ENCODE measurements at places on chromosomes 13 and 19.
A peak's percentile ranks its signal among the peaks of the same experiment; 100 is the strongest.

DNA sequence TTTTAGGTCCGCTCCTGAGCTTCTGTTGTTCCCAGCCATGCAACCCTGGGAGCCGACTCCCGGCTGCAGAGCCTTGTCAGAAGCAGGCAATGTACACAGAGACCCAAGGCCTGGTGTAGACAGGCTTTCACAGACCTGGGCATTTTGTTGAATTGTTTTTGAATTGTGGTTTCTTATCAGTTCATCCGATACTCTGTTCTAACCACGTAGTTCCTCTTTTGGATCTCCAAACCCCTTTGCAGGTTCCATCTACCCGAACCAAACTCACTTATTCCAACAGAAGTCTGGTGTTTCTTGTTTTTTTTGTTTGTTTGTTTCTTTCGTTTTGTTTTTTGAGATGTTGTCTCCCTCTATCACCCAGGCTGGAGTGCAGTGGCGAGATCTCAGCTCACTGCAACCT lies 6.3 kb upstream of the NLRP2 start:
- DNase-seq, result no peak

- DNase-seq, result no peak
Observed at GRCh38 chr19:18704971-18705370, 21.5 kb downstream of the CRTC1 start.

DNA sequence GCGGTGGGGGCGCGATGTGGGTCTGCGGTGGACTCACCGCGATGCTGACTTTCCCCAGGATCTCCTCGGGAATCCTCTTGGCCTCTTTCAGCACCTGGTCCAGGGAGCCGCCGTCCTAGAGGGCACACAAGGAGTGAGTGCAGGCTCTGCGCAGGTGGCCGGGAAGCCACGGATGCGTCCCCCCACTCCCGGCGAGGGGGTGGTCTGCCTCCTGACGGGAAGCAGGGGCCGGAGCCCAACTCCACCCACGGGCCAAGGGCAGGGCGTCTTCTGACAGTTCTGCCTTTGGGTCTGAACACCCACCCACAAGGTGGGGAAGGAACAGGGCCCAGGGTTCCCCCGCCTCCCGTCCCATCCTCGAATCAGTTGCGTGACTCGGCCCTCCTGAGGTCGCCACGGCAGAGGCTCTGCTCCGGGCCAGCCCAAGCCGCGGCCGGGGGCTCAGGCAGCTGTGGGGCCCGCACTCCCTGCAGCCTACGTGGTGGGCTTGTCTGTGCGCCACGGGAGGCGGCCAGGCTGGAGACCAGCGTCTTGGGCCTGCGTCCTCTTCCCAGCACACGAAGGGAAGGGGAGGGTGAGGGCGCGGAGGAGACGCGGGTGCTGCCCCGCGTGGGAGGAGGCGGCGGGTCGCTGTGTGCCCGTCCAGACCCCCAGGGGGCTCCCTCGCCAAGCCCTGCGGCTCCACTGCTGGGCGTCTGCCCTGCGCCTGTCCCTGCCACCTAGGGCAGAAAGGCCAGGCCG lies 21.4 kb downstream of the MAP2K2 start:
- no peak for DNase-seq

DNA sequence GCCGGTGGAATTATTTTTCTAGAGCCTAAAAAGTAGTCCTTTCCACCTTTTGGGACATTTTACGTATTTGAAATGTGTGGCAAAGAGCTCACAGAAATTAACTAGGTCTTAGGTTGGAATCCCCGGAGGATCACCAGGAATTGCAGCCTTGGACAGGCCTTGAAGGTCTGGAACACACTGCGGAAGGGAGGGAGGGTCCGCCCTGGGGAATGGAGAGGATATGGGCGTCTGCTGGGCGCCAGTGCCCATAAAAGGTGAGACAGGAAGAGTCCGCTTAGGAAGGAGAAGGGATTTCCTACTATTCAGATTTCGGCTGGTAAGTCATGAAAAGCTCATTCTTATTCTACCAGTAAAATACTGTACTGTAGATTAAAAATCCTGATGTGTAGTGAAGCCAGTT lies 111.9 kb downstream of the COL4A2 start:
- DNase-seq, result no peak

DNA sequence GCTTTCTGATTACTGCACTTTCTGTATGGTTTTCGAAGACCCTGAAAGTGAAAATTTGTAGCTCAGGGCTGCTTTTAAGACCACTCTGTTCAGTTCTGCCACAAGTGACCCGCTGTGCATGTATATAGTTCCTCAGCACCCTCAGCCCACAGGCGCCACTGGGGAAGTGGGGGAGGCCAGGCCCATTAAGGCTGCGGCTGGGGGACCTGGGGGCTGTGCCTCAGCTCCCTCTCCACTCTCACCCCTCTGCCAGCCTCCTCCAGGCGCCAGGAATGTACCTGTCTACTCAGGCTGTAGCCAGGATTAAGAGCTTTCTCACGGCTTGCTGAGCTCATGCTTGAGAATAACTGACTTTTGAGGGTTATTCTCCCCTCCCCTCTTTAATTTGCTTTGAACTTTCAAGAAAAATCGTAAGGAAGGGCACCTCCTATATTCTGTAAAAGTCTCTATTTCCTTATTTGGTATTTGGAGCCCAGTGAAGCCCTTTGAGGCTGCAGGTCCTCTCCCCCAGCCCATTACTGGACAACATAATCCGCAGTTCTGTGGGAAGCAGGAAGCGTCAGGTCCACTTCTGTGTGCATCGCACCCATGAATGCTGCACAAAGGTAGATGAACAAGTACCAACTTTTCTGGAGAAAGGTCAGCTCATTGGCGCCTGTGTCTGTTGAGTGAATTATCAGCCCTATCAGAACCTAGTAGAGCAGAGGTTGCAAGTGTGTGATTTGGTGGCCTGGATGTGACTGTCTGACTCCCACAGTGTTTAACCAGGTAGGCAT lies 29.6 kb downstream of the GJA3 start:
- DNase-seq, result no peak

GRCh38 chr19:1837625-1838105 lies 10.6 kb downstream of the REXO1 start:
- DNase-seq, result no peak

GRCh38 chr19:45444318-45445041 lies 20.8 kb upstream of the ERCC1 start:
- DNase-seq, result peak; percentile 77

DNA sequence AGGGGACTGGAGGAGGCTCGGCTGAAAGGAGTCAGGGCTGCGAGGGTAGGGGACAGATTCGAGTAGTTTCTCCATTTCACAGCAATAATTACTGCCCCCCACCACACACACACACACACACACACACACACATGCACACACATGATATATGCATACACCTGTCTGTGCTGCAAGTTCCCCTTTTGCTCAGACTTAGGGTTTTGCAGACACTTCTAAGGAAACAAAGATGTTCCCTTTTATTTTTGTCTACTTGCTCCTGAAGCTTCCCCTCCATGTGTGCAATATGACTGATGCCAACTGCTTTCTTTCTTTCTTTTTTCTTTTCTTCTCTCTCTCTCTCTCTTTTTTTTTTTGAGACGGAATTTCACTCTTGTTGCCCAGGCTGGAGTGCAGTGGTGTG lies 13.4 kb downstream of the MBD3L2B start:
- DNase-seq, result no peak

GRCh38 chr13:64078480-64078936 lies 2662.9 kb upstream of the PCDH20 start:
- no peak for DNase-seq

DNA sequence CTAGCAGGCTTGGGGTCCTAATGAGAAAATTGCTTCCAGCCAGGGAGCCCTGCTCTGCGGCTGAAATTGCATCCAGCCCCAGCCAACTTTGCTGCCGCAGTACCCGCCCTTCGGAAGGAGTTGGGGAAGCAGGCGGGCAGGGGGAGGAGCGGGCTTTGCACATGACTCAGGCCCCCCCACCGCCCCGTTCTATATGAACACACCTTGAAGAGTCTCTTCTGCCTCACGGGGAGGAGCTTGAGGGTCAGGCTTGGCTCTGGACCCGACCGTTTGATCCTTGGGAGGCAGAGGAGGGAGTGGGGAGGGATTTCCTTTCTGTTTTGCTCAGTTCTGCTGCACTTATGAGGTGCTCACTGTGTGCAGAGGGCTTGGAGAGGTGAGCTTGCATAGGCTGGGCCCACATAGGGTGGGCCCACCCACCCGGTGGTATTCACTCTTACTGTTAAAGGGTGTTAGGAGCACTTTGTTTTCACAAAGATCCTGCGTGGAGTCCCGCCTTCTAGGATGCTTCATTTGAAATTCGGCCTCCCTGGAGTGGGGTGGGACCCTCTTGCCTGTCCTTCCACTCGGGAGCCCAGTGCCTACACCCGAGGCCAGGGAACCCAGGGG lies 46.5 kb downstream of the LYL1 start:
- DNase-seq, result no peak

GRCh38 chr19:46533078-46533620 lies 37.5 kb upstream of the PNMA8B start:
- no peak for DNase-seq

- DNase-seq, result no peak
Observed at GRCh38 chr13:74511523-74511922, 377.3 kb upstream of the KLF12 start.

Data from stimulated activated CD4-positive, alpha-beta T cell treated with anti-CD3 and anti-CD28 coated beads, Interleukin-12 subunit alpha, Interleukin-12 subunit beta, amount 100 ng/mL, for 48 hours (primary cell).